ENCODE measurements at places on chromosomes 16 and 17.
A peak's percentile ranks its signal among the peaks of the same experiment; 100 is the strongest.

DNA sequence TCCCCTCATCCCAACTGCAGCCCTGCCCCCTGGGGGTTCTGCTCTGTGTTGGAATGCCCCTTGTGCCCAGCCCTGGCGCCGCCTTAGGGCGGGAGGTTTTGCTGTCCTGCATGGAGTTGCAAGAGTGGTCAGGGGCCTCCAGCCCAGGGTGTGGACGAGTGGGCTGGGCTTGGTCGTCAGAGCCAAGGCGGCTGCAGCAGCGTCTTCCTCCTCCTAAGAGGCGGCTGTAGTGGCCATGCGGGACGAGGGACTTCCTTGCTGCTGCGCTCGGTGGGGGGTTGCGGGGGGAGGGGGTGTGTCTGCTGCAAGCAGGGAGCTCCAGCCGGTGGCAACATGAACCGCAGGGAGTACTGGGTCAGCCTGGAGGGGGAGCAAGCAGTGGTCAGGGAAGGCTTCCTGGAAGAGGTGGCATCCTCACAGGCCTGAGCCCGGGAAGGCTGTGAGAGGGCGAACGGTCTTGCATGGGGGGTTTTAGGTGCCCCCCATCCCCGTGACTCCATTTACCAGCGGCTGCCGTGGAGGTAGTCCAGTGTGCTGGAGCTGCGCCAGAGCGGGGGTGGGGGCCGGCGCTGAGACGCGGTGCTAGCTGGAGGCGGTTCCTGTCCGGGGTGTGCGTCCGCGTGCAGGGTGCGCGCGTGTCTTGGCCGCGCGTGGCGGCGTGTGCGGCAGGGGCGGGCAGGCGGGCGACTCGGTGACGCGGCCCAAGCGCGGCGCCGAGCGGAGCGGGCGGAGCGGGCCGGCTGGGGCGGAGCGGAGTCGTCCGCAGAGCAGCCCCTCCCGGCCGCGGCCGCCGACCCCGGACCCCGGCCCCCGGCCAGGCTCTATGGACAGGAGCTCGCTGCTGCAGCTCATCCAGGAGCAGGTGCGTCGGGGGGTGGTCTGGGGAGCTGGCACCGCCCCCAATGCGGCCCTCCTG, at the start of gene RHBDL1:
Gene RHBDL1 (plus strand): TSS at position 704 of the 916 bp plus-strand sequence. CDS start 120 bp downstream, at position 824.
- no peaks in the 10 kb centered on the region for H3K36me3 ChIP-seq
- DNase-seq, result peak; percentile 24
- H3K4me3 ChIP-seq, result no peak within 1 kb of the TSS

- H3K27ac ChIP-seq, result no peak overlapping the region
- no peak overlapping the region for H3K4me3 ChIP-seq
- H3K4me1 ChIP-seq, result no peaks in the 10 kb centered on the region
- DNase-seq, result no peak
Measured at GRCh38 chr17:59238906-59239305, 18.6 kb downstream of the GDPD1 start.

GRCh38 chr16:12126091-12126806, 149.7 kb downstream of the SNX29 start:
- no peak overlapping the region for H3K27ac ChIP-seq
- peaks cover 3% of the 10 kb centered on the region for H3K36me3 ChIP-seq
- no peak overlapping the region for H3K4me3 ChIP-seq
- H3K4me1 ChIP-seq, result no peaks in the 10 kb centered on the region
- DNase-seq, result no peak

DNA sequence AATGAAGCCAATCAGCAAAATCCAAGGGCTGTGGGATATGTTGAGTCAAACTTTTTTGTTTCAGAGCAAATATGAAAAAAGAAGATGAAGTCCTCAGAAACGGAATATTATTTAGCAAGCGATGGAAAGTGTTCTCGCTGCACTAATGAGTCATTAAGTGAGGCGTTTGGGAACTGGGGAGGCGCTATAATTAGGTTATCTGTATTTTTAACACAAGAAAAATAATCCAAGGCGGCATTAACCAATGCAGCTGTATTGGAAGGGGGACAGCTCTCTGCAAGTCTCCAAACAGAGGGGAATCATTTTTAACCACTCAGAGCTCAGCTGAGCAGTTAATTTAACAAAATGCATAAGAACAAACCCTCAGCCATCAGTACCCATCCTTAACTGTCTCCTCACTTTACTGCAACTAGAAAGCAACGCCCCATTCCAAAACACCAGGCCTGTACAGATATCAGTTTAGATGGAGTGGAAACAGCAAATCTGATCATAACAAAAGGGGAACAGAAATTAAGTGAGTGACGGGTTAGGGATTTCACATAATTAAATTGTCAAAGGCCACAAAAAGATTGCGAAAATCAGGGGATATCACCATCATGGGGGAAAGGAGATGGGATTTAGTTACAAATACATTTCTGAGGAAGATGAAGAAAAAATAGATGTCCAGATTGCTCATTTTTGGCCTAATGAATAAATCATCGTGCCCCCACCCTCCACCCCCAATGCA, 211.0 kb upstream of the TOX3 start:
- no peak overlapping the region for H3K27ac ChIP-seq
- no peaks in the 10 kb centered on the region for H3K27me3 ChIP-seq
- no peaks in the 10 kb centered on the region for H3K4me1 ChIP-seq
- no peak for DNase-seq
- no peaks in the 10 kb centered on the region for H3K36me3 ChIP-seq

DNA sequence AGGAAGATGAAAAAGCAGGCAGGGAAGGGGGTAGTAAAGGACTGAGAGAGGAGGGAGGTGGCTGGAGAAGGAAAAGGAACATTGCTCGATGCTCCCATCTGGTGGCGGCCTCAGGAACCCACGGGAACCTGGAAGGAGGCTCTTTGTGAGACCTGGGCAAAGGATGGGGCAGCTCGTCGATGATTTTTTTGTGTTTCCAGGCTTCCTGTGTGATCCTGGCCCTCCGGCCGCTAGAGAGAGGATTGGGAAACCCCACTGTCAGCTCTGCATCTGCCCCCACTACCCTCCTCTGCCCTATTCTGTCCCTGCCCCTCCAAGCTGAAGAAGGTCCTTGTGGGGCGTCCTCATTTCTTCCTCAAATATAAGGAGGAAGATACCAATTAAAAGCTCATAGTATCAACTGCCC, 6.6 kb downstream of the WFIKKN2 start:
- peaks cover 8% of the 10 kb centered on the region for H3K27me3 ChIP-seq
- peaks cover 31% of the 10 kb centered on the region for H3K4me1 ChIP-seq
- DNase-seq, result peak; percentile 60
- no peak overlapping the region for H3K4me3 ChIP-seq
- no peak overlapping the region for H3K27ac ChIP-seq

GRCh38 chr17:78179372-78179771, 7.5 kb downstream of the TK1 start:
- H3K27ac ChIP-seq, result peak overlapping the region; percentile 39
- H3K36me3 ChIP-seq, result peaks cover 16% of the 10 kb centered on the region

DNA sequence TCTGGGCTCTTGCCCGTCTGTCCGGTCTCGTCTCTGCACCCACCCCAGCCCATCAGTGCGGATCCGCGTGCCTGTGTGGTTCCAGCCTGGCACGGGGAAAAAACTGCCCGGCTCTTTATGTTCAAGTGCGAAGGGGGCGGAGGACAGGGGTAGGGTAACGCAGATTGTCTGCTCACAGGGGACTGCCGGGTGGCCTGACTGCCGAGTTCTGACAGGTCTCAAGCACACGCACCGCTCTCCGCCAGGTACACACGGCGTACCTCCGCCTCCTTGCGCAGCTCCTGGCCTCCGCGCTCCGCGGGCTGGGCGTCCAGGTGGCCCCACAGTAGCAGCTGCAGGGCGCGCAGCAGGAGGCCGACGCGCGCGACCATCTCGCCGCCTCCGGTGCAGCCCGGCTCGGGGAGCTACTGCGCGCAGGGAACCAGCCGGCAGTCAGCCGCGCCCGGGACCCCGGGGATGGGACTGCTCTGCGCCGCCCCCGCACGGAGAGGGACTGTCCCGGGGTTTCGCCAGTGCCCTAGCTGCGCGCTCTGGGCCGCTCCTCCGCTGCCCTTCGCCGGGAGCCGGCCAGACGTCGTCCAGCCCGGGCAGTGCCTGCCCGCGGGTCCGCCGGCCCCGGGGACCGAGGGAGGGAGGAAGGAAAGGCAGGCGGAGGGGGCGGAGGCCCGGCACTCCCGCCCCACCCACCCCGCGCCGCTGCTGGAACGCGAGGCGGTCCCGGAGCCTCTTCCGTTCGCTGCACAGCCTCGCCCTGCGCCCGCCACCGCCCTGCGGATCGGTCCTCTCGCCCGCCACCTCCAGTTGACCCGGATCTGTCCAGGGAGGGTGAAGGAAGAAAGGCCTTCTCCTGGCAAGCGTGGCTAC, at the start of gene MMP28:
Gene MMP28 (minus strand): TSS at position 635 of the 864 bp plus-strand sequence. CDS start 264 bp downstream, at position 371.
- H3K4me1 ChIP-seq, result peaks cover 21% of the 10 kb centered on the region
- peak within 1 kb of the TSS; percentile 32 for H3K4me3 ChIP-seq
- no peaks in the 10 kb centered on the region for H3K36me3 ChIP-seq
- DNase-seq, result no peak

DNA sequence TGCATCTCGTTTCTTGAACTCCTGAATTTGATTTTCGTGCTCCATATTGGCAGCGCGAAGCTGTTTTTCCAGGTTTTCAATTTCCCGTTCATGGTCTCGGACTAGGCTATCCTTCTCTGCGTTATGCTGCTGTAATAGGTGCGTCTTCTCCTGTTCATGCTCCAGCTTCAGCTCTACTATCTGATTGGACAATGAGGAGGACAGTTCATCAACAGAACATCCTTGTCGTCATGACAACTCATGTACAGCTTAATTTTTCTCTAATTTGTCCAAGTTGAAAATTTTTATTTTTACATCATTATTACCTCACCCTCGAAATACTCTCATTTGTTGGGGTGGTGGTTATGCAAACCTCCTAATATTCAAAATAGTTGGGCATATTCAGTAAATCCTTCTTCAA, 289.8 kb downstream of the CEP112 start:
- no peak overlapping the region for H3K27ac ChIP-seq
- no peaks in the 10 kb centered on the region for H3K4me1 ChIP-seq
- no peak overlapping the region for H3K4me3 ChIP-seq
- no peak for DNase-seq
- peaks cover 1% of the 10 kb centered on the region for H3K27me3 ChIP-seq
- H3K36me3 ChIP-seq, result 0 out of 2 replicates have a peak, but pooled peaks cover 3% of the 10 kb centered on the region

GRCh38 chr16:22693638-22694340, 120.2 kb upstream of the HS3ST2 start:
- H3K27me3 ChIP-seq, result peaks cover 3% of the 10 kb centered on the region
- no peak overlapping the region for H3K4me3 ChIP-seq
- no peak for DNase-seq
- H3K4me1 ChIP-seq, result peaks cover 5% of the 10 kb centered on the region
- no peak overlapping the region for H3K27ac ChIP-seq
- no peaks in the 10 kb centered on the region for H3K36me3 ChIP-seq

DNA sequence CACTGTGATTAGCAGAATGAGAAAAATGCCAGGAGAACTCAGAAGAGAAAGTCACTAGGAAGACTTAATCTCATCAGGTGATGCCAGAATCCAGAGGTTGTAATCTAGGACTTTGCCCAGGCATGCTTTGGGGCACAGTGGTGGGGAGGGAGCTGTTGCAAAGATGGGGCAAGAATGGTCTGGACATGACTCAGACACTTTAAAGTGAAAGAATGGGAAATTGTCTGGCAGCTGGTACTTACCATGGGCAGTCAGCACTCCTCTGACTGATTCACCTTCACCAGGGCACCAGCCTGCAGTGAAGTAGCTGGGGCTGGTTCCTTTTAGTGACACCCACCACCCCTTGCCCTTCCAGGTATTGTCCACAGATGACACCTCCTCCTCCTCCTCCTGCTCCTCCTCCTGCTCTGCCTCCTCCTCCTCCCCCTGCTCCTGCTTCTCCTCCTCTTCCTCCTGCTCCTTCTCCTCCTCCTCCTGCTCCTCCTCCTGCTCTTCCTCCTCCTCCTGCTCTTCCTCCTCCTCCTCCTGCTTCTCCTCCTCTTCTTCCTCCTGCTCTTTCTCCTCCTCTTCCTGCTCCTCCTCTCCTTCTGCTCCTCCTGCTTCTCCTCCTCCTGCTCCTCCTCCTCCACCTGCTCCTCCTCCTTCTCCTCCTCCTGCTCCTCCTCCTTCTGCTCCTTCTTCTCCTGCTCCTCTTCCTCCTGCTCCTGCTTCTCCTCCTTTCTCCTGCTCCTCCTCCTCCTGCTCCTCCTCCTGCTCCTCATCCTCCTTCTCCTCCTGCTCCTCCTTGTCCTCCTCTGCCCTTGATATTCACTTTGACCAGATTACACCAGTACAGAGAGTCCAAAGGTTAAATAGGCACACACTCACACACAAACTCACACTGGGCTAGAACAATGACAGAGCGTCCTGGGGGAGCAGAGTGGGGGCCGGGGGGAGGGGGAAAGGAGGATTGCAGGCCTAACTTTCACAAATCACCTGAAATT, at the start of gene CHD9NB:
Gene CHD9NB (minus strand): TSS at position 379 of the 983 bp plus-strand sequence. CDS start 8,739 bp downstream, outside the sequence.
- H3K4me1 ChIP-seq, result peaks cover 50% of the 10 kb centered on the region
- peak within 1 kb of the TSS; percentile 86 for H3K4me3 ChIP-seq
- no peaks in the 10 kb centered on the region for H3K27me3 ChIP-seq
- peak within 1 kb of the TSS; percentile 87 for H3K27ac ChIP-seq

- peaks cover 32% of the 10 kb centered on the region for H3K4me1 ChIP-seq
- peaks cover 7% of the 10 kb centered on the region for H3K27me3 ChIP-seq
- H3K36me3 ChIP-seq, result peaks cover 5% of the 10 kb centered on the region
- H3K4me3 ChIP-seq, result peak overlapping the region; percentile 34
- no peak for DNase-seq
Measured at GRCh38 chr17:43834106-43834505, 1.2 kb upstream of the MPP3 start.

GRCh38 chr17:81093619-81094508, 58.9 kb downstream of the BAIAP2 start:
- H3K4me1 ChIP-seq, result peaks cover 42% of the 10 kb centered on the region
- H3K27me3 ChIP-seq, result peaks cover 3% of the 10 kb centered on the region
- DNase-seq, result no peak
- H3K36me3 ChIP-seq, result no peaks in the 10 kb centered on the region
- H3K27ac ChIP-seq, result peak overlapping the region; percentile 98

DNA sequence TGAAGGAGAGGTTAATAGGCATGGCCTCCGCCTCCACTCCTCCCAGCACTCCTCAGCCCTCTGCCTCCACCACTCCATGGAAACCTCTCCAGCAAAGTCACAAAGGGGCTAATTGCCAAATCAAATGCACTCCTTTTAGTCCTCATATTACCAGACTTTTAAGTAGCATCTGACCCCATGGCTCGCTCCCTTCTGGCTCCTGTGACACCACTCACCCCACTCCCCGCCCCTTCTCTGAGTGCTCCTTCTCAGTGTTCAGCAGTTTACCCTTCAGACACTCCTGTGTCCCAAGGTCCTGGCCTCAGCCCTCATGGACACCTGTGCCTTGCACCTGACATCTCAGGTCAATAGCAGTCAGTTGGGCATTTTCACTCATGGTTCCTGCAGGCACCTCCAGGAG, 243.5 kb upstream of the CCL2 start:
- H3K36me3 ChIP-seq, result no peaks in the 10 kb centered on the region
- DNase-seq, result no peak
- no peak overlapping the region for H3K27ac ChIP-seq
- H3K27me3 ChIP-seq, result peaks cover 1% of the 10 kb centered on the region
- H3K4me3 ChIP-seq, result no peak overlapping the region
- H3K4me1 ChIP-seq, result no peaks in the 10 kb centered on the region

Measured in HFFc6 (cell line).